Activated effector memory CD4-positive, alpha-beta T cell treated with anti-CD3 and anti-CD28 coated beads, Interleukin-2, amount 50 U/mL, for 16 hours (primary cell): ENCODE measurements at places on chromosomes 16 and 17.

DNA sequence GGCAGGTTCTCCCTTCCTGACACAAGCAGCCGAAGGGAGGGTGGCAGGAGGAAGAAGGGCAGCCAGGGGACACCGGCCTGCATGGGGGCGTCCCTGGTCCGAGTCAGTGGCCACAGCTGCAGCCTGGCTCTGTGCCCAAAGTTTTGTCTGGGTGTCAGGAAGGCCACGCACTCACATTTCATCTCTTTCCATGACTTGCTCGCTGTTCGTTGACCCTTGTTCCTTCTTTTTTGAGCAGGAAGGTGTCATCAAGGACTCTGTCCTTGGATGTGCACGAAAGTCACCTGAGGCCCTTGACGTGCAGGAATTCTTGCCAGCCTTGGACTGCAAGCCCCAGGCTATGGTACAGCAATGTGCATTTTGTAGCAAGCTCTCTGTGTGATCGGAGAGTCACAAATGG, 93.3 kb downstream of the TNFRSF13B start:
- peak; percentile 13 for DNase-seq

- DNase-seq: no peak
Observed at GRCh38 chr17:82865774-82866395, 26.1 kb upstream of the ZNF750 start.

GRCh38 chr17:78365561-78366108, 5.8 kb upstream of the SOCS3 start:
- no peak for DNase-seq

DNA sequence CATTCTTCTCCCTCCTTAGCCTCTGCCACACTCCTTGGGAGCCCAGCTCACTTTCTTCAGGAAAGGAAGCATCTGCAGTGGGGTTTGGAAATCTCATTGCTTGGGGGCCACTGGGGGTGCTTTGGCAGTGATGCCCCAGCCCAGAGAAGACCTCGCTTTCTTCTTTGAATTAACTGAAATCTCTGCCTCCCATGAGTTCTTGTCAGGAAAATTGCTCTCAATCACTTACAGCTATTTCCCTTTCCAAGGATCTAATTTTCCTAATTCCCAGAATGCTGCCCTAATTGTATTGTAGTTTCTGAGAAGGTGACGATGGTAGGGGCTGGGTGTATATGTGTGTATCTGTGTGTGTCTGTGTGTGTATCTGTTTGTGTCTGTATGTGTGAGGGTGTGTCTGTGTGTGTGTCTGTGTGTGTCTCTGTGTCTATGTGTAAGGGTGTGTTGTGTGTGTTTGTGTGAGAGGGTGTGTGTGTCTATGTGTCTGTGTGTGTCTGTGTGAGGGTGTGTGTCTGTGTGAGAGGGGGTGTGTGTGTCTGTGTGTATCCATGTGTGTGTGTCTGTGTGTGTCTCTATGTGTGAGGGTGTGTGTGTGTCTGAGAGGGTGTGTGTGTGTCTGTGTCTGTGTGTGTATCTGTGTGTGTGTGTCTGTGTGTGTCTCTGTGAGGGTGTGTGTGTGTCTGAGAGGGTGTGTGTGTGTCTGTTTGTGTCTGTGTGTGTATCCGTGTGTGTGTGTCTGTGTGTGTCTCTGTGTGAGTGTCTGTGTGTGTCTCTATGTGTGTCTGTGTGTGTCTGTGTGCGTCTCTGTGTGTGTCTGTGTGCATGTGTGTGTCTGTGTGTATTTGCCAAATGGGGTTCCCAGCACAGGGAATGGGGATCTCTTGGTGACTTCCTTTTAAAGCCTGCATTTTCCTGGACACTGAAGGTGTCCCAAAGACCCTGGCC, 83.5 kb upstream of the DNAJA2 start:
- DNase-seq: peak; percentile 24

DNA sequence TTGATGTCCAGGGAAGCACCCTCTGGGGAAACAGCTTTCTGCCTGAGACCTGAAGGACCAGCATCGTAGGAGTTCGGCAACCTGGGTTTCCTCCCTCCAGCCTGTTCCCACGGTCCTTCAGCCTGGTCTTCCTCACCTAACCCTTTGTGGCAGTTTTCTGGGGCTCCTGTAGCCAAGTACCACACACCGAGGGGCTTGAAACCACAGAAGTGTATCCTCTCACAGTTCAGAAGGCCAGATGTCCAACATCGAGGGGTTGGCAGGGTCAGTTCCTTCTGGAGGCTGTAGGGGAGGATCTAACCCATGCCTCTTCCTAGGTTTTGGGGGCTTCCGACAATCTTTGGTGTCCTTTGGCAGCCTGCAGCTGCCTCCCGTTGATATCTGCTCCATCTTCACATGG, 381.0 kb upstream of the TNRC6C start:
- no peak for DNase-seq

DNA sequence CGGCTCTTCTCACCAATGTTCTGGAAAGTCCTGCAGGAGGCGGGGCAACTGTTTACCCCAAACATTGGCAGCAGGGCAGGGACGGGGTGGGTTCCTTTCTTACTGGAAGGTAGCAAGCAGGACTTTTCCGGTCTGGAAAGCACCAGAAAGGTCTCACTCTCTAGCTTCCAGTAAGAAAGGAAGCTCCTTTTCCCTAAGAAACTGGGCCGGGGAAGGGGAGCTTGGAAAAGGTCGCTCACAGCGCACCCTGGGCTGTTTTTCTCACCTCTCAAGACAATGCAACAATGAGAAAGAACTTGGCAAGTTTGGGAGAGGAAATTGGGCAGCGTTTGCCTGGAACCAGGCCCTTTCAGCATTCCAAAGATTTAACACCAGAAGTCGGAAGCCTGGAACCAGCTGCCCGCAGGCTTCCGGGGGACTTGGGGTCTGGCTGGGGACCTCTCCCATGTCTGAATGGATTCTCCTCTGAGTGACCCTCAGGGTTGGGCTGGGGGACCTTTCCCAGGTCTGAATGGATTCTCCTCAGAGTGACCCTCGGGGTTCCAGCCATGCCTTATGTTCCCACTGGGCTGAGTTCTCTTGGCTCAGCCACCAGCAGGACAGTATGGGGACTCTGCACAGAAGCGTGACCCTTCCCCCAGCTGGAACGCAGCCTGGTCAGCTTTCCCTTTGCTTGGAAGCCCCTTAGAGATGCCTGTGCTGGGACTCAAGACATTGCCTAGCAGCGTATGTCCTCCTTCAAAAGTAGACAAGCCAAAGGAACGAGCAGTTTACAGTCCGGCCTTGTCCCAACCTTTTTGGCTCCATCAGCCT, 166.5 kb upstream of the PLCG2 start:
- DNase-seq: no peak

DNA sequence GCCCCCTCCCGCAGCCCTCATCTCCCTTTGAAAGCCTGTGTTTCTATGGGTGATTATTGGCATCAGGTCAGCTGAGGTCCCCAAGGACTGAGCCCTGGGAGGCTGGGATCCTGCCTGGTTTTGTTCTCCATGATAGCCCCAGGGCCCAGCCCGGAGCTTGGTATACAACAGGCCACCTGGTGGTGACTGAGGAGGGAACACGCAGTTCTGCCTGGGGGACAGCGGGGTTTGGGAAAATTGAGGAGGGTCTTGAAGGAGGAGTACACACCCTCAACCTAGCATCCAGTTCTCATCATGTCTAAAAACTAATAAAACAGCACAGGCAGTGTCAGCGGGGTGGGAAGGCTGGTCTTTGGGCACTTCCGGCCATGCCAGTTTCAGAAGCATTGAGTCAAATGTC, 335.1 kb downstream of the CPPED1 start:
- DNase-seq: no peak

- DNase-seq: peak; percentile 85
Observed at GRCh38 chr17:78839762-78840529, 668 bp downstream of the USP36 start.

DNA sequence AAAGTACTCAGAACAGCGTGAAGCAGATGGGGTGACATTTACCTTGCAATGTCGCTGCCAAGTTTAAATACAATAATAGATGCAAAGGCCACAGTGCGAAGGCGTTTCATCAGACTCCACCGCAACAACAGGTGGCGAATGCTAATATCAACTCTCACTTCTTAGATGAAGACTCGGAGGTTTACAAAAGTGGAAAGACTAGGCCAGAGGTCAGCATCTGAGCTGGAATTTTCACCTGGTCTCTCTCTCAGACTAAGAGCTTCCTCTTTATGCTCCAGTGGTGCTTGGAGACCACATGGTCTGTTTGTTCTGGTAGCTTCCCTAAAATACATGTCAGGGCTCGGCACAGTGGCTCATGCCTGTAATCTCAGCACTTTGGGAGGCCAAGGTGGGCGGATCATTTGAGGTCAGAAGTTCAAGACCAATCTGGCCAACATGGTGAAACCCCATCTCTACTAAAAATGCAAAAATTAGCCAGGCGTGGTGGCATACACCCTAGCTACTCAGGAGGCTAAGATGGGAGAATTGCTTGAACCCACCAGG, 169.1 kb downstream of the XYLT1 start:
- no peak for DNase-seq
